ENCODE measurements at places on chromosomes 16 and 17. TPM values are rescaled to one million over a fixed set of nuclear protein-coding genes. Genes with fewer than 3 reads are reported as not detected.

Gene TAC4
- total RNA-seq: not detected

Gene TBX6
- total RNA-seq: 0.20 TPM

Gene MED31
- total RNA-seq: 7.4 TPM

Gene HOXB1
- total RNA-seq: not detected

Gene TGFB1I1
- total RNA-seq: 20.2 TPM
